ENCODE measurements at places on chromosomes 11 and 22.
A peak's percentile ranks its signal among the peaks of the same experiment; 100 is the strongest.

DNA sequence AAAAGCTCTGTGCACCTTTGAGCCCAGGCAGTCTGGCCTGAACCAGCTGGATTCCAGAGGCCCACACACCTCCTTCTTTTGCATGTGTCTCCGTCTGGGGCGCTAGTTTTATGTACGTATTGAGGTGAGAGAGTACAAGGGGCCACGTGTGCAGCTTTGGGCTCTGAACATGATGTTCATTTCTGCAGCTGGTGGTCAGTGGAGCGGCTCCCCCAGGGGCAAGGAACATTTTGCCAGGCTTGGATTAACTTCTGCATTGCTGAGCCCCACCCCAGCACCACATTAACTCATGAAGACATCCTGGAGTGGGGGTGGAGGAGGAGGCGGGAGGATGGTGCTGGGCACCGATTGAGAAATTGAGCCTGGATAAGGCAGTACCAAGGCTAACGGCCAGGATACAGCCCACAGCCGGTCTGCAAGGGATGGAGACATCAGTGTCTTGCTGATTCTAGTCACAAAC is 13.8 kb downstream of the USP2 start:
- no peak for DNase-seq

DNA sequence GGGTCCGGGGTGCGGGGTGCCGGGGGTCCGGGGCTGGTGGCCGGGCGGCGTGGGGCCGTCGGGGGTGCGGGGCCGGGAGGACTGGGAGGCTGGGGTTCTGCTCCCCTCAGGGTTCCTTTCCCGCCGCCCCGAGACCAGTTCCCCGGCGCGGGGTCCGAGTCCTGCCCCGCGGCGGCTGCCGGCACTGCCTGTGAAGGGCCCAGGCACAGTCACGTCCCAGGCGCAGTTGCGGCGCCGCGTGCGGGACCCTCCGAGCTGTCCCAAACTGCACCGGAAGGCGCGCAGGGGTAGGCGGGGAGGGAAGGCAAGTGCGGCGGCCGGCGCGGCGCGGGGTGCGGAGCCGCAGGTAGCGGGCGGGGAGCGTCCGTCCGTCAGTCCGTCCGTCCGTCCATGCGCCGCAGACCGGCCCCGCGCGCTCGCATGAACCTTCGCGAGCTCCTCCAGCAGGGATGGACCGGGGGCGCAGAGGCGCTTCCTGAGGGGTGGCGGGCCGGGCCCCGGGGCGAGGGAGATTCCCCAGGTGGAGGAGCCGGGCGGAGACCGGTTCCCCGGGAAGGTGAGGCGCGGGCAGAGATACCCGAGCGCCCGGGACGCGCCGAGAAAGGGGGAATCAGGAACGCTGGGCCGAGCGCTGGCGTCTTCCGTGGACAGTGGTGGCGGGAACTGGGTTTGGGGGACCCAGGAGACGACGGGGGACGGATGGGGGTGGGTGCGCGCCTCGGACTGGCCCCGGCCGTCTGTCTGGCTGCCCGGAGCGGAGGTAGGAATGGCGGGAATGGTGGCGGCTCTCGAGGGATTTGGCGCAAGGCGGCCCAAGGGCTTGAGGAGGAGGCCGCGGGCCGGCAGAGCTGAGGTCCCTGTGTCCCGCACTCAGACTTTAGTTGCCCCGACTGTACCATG is 3.1 kb upstream of the ADORA2A start:
- DNase-seq, result no peak

DNA sequence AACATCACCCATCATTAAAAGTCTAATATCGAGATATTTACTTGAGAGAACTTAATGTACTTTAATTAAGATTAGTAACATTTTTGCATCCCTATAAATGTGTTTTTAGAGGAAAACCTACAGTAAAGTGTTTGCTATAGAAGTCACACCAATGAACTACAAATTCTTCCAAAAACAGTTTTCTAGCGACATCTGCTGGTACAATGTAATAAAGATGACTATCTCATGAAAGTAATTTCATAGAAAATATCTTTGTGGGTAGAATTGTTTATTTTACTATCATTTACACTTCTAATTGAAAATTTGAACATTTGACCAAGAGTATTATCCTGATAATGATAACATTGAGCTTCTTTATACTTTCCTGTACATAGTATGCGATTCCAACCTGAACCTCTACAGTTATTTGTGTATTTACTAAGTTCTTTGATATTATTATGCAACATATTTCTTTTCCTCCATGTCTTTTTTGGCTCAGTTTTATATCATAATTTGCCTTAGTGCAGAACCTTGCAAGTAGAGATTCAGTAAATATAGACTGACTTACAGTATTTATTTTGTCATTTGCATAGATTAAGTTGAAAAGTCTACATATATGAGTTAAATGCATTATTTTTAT is 252.7 kb downstream of the TMEM135 start:
- no peak for DNase-seq

- DNase-seq, result no peak
These were observed 69.2 kb upstream of the PRR5 start for GRCh38 chr22:44632541-44633396.

DNA sequence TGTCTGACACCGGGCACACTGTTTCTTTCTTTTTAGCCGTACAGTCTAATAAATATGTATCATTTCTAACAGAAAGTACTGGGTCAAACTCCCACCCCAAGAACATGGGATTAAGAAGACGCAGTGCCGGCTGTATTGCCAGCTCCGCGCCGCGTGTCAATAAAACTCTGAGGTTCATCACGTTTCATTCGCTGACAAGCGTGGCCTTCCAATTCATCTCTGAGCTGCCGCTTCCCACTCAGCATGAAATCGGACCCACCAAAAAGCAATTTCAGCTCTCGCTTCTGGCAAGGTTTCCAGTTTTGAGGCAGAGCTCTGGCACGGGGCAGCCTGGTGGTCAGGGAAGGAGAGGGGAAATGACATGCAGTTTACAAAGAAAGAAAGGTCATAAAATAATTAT is 819.8 kb downstream of the OPCML start:
- no peak for DNase-seq

- no peak for DNase-seq
These were observed 44.6 kb upstream of the PARVG start for GRCh38 chr22:44136112-44136511.

- DNase-seq, result no peak
These were observed 19.1 kb downstream of the ARHGEF17 start for GRCh38 chr11:73326929-73327811.

DNA sequence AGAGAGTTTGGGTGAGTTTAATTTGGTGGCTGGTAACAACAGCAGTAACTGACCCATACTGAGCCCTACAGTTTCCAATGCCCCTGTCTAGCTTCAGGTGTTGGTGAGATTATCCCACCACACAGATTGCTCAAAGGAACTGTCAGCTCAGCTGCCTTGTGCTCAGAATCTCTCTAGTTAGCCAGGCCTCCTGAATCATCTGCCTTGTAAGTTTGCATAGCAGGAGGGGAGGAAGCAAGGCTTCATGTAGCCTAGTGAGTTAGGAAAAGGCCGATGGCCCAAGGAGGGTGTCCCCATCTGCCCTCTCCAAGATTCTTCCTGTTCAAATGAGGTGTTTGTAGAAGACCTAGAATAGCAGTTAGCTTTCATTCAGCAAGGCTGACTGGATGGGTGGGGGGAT is 74.3 kb downstream of the MICAL2 start:
- no peak for DNase-seq

DNA sequence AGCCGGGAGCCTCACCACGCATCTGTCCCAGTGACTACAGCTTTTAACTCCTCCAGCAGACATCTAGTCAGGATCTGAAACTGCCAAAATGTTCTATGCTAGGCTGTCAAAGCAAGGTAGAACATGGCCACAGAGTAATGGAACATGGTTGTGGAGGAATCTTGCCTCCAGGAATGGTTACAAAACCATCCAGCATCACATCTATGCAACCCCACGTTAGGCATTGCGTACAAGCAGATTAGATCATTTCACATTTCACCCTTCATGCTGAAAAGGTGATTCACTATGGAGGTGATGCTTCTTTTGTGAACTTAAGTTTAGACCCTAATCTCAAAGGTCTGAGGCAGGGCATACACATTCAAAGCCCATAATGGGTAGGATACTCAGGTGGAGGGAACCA is 103.0 kb downstream of the PARVA start:
- DNase-seq, result no peak

- DNase-seq, result no peak
These were observed 5.7 kb upstream of the SEPTIN3 start for GRCh38 chr22:41963453-41964111.

DNA sequence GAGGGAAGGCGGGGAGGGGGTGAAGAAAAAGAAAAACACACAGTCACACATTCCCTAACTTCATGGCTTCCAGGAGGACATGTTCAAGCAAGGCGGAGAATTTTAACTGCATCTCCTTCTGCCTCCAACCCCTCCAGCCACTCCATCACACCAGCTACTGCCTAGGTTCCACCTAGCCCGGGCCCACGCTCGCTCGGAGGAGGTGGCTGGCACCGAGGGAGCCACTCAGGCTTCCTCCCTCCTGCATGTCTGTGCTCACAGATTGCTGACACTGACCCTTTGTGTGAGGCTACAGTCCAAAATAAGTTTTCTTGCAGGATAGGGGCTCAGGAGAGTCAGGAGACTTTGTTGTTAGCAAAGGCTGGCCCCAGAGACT is 9.4 kb upstream of the OPCML start:
- no peak for DNase-seq

- DNase-seq, result peak; percentile 48
These were observed 9.4 kb downstream of the PLAAT2 start for GRCh38 chr11:63553759-63554158.

DNA sequence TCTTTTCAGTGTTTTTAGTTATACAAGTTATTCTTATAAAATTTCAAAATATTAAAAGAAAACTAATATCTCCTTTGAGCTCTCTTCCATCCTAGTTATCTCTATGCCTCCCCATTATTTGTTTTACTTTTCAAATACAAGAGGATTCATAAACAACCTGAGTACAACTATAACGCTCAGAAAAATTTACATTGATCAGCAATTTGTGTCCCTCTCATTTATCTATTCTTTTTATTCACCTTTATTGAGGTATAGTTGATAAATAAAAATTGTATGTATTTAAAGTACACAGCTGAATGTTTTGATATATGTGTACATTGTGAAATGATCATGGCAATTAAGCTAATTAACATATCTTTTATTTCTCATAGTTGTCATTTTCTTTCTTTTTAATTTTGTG is 57.6 kb downstream of the GRIA4 start:
- DNase-seq, result no peak

DNA sequence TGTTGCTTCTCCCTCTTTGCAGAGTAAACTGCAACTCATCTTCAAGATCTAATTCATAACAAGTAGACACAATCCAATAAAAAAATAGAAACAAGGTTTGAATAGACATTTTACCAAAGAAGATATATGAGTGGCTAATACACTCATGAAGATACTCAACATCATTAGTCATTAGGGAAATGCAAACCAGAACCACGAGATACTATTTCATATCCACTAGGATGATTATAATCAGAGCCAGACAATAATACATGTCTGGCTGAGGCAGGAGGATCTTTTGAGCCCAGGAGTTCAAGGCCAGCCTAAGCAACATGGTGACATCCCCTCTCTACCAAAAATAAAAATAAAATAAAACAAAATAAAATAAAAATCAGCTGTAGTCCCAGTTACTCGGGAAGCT is 85.0 kb downstream of the ATG16L2 start:
- no peak for DNase-seq

- DNase-seq, result no peak
These were observed 424.1 kb upstream of the TENM4 start for GRCh38 chr11:79864882-79865281.

Data from naive thymus-derived CD8-positive, alpha-beta T cell (primary cell).